ENCODE measurements at places on chromosomes 2 and 18. TPM values are rescaled to one million over a fixed set of nuclear protein-coding genes. Genes with fewer than 3 reads are reported as not detected.

PSMA8 gene
- not detected for total RNA-seq

DNA sequence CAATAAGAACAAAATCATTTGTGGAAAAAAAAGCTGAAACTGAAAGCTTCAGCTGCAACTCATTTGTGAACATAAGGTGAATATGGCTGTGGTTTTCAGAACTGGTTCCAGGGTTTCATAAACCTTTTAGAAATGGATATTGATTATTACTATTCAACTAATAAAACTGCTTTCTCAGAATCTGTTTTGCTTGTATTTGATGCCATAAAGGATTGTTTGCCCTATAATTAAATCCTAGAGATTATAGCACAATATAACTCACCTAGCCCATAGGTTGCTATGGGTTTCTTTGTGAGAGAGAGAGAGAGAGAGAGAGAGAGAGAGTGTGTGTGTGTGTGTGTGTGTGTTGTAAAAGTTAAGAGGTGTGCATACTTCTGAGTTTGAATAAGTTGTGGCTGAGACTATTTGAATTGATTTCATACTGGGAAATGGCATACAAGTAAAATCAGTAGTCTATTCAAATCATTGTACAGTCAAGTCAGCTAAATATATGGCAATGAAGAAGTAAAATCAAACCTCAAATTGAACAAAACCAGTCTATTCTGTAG is 339.2 kb downstream of the ARHGAP15 start:
- no peak for DNase-seq

ONECUT2 gene
- total RNA-seq, result 0.03 TPM

DNA sequence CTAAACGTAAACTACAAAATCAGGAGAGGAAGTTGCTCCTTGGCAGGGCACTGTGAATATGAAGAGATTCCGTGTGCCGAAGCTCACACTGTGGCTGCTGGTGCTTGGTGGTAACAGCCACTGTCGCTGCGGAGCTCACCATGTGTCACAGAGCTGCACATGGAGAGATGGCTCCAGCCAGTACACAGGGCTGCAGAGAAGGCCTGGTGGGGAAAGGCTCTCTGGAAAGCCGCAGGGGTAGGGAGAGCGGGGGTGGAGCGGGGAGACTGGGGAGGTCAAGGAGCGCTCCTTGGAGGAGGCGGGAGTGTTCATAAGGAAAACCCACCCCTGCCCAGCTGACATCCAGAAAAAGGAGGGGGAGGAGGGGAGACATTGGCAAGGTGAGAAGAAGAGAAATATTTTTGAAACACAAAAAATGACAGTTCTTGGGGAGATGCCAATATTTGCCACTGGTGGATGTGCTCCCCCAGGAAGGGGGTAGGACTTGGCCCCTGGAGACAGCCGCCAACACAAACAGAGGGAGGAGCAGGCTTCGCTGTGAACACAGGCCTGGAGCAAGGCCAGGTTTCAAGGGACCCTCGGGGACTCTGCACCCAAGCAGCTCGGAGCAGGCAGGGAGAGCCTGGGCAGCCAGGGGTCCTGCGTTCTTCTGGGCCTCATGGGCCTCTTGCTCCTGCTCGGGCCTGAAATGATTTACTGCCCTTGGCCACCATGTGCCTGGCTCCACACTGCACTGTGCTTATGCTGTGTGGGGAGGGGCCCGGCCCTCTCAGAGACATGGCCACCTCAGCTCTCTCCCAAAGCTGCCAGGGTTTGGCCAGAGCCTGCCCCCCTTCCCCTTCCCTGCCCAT is 102.6 kb upstream of the GLI2 start:
- no peak for DNase-seq

DNA sequence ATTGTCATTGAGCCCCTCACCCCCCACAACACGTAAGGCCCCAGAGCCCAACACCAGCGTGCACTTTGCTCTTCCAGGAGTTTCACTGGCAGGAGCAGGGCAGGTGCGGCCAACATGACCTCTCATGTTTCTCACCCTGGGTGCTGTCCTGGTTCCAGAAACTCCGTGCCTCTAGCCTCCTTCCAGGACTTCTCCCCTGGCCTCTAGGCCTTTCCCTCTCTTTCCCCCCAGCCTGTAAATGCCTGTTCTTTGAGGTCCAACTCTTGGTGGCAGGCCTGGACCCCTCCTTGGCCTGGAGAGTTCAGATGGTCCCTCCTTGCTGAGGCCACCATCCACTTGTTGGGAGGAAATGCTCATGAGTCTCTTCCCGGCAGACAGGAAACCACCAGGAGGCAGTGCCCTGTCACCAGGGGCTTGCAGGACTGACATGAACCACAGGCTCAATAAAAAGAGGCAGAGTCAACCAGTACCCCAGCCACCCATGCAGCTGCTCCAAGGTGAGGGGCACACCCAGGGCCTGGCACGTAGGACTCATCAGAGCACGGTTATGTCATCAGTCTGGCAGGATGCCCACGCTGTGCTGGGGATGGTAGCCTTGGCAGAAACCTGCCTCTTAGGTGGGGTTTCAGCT is 1.5 kb downstream of the MALL start:
- DNase-seq, result peak; percentile 65

DNA sequence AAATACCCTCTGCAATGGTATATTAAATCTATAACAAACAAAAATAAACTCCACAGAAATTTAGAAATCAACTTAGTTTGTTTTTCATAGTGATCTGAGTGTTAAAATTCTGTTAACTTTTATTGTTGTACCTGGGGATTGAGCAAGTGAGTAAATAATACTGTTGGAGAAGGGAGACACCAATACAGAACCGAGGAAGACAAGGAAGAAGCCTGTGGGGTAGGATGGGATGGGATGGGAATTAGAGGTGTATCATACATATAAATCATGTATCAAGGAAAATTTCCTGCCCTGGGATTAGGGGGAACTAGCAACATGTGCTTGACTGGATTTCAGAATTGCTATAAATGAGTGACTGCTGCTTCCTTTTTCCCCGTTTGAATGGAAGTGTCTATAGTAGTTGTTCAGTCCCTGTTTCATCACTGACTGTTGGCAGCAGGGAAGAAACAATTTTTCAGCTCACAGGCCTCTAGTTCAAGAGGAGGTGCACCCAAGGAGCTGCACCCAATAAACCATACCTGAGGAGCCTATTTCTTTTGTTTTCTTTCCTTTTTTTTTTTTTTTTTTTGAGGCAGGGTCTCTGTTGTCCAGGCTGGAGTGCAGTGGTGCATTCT is 53.1 kb downstream of the SP110 start:
- DNase-seq, result no peak

AMER3 gene
- total RNA-seq, result not detected

GRCh38 chr2:148794558-148794957 is 80.5 kb upstream of the KIF5C start:
- DNase-seq, result no peak

DNA sequence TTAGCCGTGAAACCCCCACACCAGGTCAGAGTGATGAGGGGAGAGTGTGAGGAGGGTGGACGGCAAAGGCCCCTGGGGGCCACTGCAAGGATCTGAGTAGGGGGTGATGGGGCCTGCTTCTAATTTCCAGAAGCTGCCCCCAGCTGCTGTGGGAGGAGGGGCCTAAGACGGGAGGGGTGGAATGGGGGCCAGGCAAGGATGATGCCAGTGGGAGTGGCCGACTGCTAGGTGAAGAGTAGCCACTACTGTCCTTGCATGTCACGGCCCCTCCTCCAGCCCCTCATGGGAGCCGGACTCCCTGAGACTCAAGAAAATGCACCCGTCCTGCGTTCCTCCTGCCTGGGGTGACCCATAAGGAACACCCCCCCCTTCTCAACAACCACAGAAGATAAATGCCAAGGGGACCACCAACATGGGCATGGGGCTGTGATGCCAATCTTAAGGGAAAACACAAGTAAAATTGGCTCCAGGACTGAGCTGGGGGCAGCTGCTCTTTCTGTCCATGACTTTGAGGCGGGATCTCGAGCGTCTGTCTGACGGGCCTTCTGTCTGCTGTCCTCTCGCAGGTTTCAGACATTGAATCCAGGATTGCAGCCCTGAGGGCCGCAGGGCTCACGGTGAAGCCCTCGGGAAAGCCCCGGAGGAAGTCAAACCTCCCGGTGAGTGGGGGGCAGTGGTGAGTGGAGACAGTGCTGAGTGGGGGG is 24.2 kb upstream of the PRLH start:
- DNase-seq, result no peak

- no peak for DNase-seq
Measured at GRCh38 chr2:241514986-241515737, 6.8 kb upstream of the STK25 start.
